Kidney epithelial cell (primary cell): ENCODE measurements at places on chromosomes 5 and 9. TPM values are rescaled to one million over a fixed set of nuclear protein-coding genes. Genes with fewer than 3 reads are reported as not detected.

Gene FAT2
- 0.58 and 0.96 TPM in 2 replicates for total RNA-seq

DNA sequence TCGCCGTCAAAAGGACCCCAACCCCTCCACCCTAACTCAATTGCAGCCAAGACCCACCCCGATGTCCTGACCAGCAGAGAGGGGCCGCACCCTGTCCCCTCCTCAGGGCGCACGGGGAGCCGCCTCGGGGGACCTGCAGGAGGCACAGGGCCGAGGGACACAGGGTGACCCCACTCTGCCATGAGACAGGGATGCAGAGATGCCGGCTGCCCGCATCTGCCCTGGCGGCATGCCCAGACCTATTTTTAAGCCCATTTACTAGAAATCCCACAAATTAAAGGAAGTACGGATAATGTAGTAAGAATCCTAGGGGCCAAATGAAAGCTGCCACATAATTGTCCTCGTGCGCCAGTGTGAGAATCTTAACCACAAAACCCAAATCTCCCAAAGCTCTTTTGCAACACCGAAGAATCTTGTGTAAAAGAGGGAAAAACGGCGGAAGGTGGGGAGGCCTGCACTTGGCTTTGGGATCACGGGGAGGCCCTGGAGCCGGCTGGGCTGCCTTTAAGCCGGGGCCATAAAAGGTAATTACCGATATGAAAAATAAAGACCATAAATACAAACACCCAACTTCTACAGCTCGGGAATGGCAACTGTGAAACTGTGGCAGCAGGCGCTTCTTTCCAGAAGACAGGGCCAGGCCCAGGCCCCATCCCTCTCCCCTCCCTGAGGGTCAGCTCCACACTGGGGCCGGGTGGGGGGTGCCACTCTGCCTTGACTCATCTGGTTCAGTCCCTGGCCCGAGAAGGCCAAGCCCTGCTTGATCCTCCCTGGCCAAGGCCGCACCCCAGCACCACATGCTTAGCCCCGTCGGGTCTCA lies 35.0 kb downstream of the NACC2 start:
- DNase-seq: no peak

- DNase-seq: no peak
These were observed 73.7 kb downstream of the INSL6 start for GRCh38 chr9:5111696-5112095.

Gene IL9
- not detected in 2 replicates for total RNA-seq

DNA sequence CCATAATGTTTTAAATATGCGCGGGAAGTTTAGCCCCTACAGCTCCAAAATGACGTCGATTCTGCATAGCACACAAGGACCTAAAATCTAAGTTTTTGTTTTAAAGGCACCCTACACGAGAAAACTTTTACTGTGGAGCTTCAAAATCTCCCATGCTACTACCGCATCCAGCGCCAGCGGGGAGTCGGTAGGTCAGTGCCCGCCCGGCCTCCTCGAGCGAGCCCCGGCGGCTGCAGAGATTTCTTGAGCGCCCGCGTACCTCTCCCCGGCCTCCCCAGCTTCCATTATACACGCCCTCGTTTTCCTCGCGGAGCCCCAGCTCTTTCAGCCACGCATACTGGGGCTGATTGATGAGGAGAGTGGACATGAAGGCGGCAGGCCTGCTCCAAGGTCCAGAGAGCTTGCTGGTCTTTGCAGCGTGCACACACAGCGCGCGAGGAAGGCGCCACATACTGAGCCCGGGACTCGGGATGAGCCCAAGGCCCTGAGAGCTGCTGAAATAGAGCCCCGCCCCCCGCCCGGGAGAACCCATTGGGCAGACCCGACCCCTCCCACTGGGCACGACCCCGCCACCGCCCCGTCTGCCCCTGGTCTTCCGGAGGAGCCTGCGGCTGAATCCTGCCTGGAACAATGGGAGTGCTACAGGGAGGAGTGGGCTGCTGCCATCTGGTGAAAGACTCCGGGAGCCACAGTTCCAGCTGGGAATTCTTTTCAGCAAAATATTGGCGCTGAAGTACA lies at the start of gene ALDH7A1:
TSS of gene ALDH7A1 (minus strand) at position 472 of the 738 bp plus-strand sequence. CDS start at position 451, 21 bp downstream.
- DNase-seq: peak; percentile 81

Gene EQTN
- total RNA-seq: not detected in 2 replicates

- no peak for DNase-seq
These were observed 62.7 kb downstream of the ST8SIA4 start for GRCh38 chr5:100840370-100840769.

- DNase-seq: no peak
These were observed 18.1 kb downstream of the ANKS6 start for GRCh38 chr9:98778251-98778650.

Gene SMAD5
- 37.4 and 40.1 TPM in 2 replicates for total RNA-seq

Gene DBH
- not detected in 2 replicates for total RNA-seq

DNA sequence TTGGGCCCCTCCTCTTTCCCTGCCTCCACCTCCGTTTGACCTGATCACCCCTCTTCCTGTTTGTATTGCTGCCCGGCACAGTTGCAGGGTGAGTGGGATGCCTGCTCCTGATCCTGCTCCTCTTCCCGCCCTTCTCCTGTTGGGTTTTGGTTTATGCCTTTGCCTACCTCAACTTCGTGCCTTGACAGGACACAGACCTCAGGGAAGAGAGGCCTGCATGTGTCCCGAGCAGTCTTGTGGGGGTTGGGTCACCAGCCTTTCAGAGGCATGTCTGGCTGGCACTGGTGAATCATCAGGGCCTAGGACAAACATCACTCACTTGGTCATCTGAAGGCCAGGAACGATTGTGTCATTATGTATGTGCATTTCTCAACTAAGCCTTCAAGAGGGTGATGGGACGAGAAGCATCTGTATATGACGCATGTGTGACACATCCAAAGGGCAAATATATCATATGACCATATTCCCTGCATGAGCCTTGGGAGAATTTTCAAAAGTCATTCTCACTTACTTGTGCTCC lies 56.9 kb downstream of the NPR3 start:
- peak; percentile 18 for DNase-seq

- DNase-seq: no peak
These were observed 163.7 kb upstream of the TRPC7 start for GRCh38 chr5:136529081-136529480.

DNA sequence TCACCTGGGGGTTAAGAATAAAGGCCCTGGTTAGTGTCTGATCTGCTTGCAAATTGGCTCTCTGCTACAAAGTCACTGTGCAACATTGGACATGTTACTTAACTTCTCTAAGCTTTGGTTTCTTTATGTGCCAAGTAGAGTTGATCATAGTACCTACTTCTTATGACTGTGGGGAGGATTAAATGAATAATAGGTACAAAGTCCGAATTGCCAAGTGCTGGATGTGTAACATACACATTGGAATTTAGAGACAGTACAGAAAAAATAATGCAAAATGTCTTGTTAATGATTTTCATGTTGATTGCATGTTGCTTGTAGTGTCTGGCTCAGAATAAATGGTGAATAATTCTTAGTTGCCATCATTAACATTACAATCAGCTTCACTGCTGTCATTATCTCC lies 2.2 kb downstream of the DOCK8 start:
- DNase-seq: no peak

GRCh38 chr9:119477197-119477596 lies 108.0 kb upstream of the BRINP1 start:
- no peak for DNase-seq

DNA sequence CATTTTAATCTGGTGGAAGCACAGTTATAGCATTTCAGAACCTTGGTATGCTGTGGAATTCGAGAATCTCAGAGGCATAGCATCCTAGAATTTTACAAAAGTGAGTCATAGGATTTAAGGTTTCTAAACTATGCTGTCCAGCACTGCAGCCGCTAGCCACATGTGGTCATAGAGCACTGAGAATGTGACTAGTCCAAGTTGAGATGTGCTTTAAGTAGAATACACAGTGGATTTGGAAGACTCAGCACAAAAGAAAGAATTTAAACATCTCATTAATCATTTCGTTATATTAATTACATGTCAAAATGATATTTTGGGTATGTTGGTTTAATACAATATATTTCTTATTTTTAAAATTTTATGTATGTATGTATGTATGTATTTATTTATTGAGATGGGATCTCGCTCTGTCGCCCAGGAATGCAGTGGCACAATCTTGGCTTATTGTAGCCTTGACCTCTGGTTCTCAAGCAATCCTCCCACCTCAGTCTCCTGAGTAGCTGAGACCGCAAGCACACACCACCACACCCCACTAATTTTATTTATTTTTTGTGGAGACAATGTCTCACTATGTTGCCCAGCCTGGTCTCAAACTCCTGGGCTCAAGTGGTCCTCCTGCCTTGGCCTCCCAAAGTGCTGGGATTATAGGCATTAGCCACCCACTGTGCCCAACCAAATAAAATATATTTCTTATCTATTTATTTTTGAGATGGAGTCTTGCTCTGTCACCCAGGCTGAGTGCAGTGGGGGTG lies 20.4 kb upstream of the RPS14 start:
- peak; percentile 92 for DNase-seq

Gene TLR4
- 5.2 and 5.9 TPM in 2 replicates for total RNA-seq

GRCh38 chr9:105554042-105554441 lies 3.9 kb upstream of the FKTN start:
- no peak for DNase-seq

DNA sequence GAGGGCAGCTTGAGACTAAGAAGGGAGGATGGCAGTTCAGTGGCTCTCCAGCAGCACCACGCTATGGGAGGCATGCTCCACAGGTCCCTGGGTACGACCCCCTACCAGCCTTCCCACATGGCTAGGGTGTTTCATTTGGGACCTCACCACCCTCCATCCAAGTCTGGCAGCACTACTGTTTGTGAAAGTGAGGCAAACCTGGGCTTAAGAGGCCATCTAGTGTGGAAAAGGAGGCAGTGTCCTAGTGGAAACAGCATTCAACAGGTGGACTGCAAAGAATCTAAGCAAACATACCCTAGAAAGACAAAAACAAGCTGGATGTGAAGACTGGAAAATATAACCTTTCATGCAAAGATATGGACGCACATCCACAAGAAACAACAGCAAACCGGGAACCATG lies 4.8 kb upstream of the C5orf47 start:
- no peak for DNase-seq

Gene EIF4EBP3
- 6.4 and 13.3 TPM in 2 replicates for total RNA-seq

- no peak for DNase-seq
These were observed 103.1 kb downstream of the EHMT1 start for GRCh38 chr9:137721899-137722298.
